ENCODE measurements at places on chromosomes 11 and 22.

- DNase-seq, result no peak
Measured at GRCh38 chr11:272195-272930, 5.8 kb upstream of the NLRP6 start.

GRCh38 chr11:35223371-35223796 is 84.4 kb downstream of the CD44 start:
- no peak for DNase-seq

- DNase-seq, result no peak
Measured at GRCh38 chr22:29167032-29167911, 38.4 kb upstream of the EMID1 start.

GRCh38 chr22:38623351-38623750 is 32.8 kb downstream of the FAM227A start:
- no peak for DNase-seq

GRCh38 chr11:7457211-7457610 is 28.1 kb upstream of the OLFML1 start:
- no peak for DNase-seq

DNA sequence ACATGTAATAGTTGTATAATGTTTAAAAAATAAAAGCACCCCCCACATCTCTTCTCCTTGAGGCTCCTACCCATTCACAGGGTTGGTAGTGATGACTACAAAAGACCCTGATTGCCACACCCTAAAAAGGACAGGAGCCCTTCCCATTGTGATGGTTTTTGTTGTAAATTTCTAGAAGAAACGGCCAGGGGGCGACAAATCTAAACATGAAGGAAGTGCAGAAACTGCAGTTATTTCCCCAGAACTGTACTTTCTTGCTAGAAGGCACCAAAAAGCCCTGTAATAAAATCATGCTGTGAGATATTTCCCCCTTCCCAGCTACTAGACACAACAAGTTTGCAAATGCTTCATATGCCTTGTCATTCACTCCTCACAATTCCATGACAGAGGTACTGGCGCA is 10.8 kb downstream of the PRR5L start:
- no peak for DNase-seq

GRCh38 chr11:57491371-57492061 is 24.0 kb downstream of the SLC43A1 start:
- no peak for DNase-seq

- no peak for DNase-seq
Measured at GRCh38 chr22:20625270-20625669, 117.9 kb downstream of the MED15 start.

DNA sequence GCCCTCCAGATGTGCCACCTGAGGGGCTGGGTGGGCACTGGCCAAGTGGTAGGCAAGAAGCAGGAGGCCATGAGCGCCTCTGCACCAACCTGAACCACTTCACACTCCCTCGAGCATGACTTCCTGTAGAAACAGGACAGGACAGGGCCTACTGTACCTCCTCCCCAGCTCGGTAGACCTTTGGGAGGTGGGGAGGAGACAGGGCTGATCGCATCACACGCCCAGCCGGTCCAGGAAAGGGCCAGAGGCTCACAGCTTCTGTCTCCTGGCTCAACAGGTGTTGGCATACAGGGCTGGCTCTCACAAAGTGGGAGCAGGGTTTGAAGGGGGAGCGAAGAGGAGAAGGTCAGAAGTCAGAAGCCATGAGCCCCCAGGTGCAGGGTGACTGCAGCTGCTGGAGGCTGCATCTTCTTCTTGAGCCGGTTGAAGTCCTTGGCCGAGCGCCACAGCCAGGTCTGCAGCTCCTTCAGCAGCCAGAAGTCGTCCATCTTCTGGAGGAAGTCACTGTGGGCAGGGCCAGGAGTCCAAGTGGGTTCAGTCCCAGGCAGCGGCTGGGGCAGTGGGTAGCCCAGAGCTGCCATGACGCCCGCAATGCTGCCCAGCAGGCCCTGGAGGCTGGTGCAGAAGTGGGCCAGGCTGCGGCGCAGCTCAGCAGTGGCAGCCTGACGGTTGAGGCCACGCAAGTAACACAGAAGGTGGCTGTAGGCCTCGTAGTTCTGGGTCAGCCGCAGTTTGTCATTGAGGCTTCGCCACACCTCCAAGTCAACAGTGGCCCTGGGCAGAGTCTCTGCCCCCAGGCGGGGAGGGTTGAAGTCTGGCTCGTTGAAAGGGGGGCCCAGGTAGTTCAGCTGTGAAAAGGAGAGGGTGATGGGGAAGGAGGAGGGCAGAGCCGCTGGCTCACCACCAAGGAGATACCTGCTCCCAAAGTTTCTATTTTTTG is 8.3 kb downstream of the CLCF1 start:
- no peak for DNase-seq

DNA sequence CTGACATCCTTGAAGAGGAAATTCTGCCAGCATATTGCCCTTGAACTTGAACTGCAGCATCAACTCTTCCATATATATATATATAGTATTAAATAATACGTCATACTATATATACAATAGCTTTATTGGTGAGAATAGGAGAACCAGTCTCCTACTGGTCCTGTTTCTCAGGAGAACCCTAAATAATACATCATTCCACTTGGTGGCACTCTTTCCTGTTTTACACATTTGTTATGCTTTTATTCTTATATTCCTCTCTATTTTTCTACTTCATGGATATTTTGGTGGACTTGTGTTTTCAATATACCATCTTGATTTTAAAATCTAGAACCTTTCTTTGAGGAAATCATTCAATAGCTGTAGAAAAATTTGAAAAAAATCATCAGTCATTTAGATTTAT is 193.3 kb downstream of the TRPC6 start:
- DNase-seq, result no peak

- DNase-seq, result no peak
Measured at GRCh38 chr22:39943337-39943736, 16.9 kb upstream of the TMA7B start.

GRCh38 chr11:115693002-115693401 is 188.8 kb upstream of the CADM1 start:
- DNase-seq, result no peak

DNA sequence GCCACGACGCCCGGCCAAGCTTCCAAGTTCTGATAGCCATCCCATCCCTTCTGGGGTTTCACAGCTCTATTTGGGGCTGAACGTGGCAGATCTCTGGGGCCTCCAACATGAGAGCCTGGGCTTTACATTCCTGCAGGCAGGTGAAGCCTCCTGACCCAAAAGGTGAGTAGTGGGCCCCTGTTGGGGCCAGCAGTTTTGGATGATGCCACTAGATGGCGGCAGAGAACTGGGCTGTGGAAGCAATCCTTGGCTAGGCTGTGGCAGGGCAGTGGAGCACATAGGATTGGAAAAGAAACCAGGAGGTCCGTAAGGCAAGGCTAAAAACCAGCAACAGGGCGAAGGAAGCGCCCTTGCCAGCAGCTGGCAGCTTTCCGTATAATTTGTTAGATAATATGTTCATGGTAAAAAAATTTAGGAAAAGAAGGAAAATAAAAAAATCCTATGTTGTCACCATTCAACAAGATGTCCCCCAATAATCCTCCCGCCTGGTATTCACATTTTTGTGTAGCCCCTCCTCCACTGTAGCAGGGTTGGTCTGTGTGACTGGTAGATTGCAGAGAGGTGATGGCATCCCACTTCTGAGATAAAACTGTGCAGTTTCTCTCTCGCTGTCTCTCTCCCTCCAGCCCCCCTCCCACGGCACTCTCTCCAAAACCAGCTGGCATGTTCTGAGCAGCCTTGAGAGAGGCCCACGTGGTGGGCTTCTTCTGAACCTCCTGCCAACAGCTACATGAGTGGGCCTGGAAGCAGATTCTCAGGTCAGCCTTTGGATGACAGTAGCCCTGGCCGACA is 43.6 kb upstream of the OR4B1 start:
- DNase-seq, result peak; percentile 12

GRCh38 chr22:26806445-26807175 is 149.2 kb downstream of the MIAT start:
- DNase-seq, result no peak

GRCh38 chr11:19805376-19805775 is 92.7 kb downstream of the NAV2 start:
- no peak for DNase-seq

- no peak for DNase-seq
Measured at GRCh38 chr11:71237853-71238252, 14.5 kb downstream of the SHANK2 start.

GRCh38 chr11:117145393-117145761 is 1.3 kb downstream of the PAFAH1B2 start:
- no peak for DNase-seq

DNA sequence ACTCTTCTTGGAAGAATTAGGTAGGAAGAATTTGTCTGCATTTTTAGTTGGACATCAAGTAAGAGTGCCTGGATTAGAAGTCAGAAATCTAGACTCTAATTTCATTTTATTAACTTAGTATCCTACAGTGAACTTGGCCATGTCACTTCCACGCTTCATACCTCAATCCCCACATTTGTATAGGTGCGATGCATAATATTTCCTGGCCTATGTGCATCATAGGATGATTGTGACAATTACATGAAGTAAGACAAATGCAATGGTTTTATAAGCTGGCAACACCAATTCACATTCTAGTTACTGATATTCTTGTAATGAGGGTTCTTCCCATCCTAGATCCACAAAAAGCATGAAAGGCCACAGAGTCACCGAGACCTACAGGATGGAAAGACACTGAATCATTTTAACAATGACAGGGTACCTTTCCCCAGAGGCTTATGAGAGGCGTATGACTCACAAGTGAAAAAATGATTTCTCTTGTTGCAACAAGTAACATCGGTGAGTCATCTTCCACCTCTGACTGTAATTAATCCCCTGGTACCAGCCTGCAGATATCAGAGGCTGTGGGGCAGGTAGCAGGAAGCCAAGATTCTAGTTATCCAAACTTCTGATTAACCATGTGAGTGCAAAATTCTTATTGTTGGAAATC is 56.0 kb upstream of the OR5AK2 start:
- DNase-seq, result no peak

DNA sequence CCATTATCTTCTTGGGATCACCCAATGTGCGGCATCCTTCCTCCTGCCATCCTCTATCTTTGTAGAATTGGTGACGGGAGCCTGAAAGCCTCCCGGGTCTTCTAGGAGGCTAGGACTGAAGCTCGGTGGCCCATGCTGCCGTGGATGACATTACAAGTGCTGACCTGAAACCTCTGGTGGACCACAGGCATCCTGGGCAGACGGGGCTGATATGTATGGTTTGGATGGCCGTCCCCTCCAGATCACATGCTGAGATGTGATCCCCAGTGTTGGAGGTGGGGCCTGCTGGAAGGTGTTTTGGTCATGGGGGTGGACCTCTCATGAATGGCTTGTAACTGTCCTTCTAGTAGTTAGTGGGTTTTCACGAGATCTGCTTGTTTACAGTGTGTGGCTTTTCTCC is 1525.8 kb downstream of the BRD1 start:
- no peak for DNase-seq

DNA sequence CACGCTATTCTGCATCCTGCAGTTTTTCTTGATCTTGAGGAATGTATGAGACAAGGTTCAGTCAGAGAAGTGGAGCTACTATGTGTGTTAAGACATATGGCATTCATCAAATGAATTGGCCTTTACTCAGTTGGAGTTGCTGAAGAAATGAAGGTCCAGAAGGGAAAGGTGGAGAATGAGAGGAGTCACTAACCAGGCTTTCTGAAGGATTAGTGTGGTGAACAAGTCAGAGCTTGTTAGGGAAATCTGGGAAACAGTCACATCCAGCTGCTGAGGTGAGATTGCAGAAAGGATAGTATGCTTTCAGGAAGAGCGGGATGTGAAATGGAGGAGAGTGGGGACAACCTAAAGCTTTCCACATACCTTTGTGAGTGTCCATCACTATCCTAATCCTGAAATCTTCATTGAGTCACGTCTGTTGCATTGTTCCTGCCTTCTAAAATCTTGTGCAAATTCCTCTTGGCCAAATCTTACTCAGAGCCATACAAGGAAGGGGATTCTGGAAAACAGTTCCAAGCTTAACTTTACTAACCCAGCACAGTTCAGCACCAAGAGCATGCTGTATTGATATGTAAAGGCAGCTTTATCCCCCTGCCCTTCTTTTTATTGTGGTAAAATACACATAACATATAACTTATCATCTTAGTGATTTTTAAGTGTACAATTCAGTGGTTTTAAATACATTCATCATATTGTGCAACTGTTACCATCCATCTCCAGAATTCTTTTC is 11.4 kb upstream of the PITPNB start:
- no peak for DNase-seq

GRCh38 chr11:6606471-6607189 is 3.1 kb downstream of the ILK start:
- DNase-seq, result no peak

- no peak for DNase-seq
Measured at GRCh38 chr11:68968306-68969250, 12.2 kb downstream of the MRGPRD start.

DNA sequence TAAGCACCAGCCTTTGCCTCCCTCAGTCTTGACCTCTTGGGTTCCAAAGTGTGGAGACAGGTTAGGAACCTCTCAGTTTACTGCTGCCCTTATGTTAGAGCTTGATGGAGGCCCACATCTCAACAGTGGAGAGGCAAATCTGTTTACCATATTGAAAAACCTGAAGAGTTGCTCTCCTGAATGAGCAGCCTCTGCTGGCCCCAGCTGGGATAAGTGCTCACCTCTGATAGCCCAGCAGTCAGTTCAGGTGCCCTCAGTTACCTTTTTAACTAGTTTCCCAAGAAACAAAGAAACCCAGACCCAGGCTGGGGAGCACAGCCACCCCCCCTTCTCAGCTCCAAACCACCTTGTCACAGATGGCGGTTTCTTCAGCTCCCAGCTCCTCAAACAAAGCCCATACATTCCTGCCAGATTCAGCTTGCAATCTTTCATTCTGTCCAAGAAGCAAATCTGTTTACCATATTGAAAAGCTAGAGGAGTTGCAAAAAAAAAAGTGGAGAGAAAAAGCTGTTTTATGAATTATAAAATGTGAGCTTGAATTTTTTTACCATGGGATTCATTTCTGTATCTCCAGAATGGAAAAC is 57.2 kb downstream of the PPFIBP2 start:
- no peak for DNase-seq

GRCh38 chr11:77449060-77449521 is 24.8 kb downstream of the PAK1 start:
- DNase-seq, result no peak

GRCh38 chr11:70332567-70332966 is 62.1 kb downstream of the PPFIA1 start:
- no peak for DNase-seq

DNA sequence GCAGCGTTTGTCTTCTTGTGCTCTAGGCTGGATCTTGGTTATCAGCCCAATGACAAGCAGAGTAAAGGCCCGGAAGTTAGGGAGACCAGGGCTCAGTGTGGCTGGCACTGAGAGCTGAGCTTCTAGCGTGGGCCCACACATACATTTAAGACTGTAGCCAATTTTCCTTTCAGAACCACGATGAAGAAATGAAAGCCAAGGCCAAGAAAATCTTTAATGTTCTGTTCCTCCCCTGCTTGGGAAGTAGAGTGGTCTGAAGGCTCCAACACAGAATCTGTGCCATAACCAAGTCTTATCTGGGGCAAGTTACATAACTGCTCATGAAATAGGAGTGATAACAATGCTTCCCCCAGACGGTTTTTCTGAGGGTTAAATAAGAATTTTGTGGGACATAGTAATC is 4.7 kb upstream of the ST3GAL4 start:
- DNase-seq, result no peak
